Stimulated activated CD4-positive, alpha-beta T cell treated with anti-CD3 and anti-CD28 coated beads, Interleukin-4, amount 100 ng/mL, for 4 hours (primary cell): ENCODE measurements at places on chromosomes 4 and X.

DNA sequence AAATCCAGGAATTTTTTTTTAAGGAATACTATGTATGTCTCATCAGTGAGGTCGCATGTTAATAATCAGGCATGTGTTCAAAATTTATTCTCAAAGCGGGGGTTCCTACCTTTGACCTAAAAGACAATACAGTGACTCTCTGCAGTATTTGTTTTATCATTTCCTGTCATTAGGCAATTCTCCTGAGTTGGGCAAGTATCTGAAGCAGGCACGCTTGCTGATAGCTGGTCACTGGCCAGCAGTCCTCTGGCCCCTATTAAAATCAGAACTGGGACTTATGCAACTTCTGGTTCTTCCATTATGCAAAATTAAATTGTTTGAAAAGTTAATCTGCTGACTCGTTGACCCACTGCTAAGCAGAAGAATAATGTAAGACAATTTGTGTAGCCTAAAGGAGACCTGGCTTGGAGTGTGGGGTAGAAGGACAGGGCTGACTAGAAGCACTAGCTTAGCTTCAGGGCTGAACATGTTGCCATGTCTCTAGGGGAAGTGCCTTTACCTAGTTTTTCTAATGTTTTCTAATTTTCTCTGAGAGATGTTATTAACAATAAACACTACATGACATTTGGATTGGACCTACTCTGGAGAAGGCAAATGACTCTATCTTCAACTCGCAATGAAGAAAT lies 36.0 kb upstream of the GABRA2 start:
- DNase-seq, result no peak

DNA sequence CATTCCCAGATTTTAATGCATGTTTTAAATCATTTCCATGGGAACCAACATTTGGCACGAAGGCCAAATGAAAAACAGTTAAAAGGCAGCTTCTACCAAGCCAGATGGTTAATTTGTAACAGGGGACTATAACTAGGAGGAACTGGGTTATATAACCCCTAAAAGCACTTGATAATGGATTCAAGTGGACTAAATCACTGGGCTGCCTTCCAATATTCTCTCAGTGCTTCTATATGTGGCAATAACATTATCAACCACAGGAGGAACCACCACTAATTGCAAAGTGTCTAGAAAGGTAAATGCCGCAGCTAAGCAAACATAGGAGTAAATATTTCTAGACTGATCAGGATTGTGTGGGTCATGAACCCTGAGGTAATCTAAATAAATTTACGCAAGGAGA lies 391.5 kb downstream of the UBE2NL start:
- no peak for DNase-seq

GRCh38 chr4:139337612-139338011 lies 35.3 kb upstream of the NDUFC1 start:
- DNase-seq, result no peak

DNA sequence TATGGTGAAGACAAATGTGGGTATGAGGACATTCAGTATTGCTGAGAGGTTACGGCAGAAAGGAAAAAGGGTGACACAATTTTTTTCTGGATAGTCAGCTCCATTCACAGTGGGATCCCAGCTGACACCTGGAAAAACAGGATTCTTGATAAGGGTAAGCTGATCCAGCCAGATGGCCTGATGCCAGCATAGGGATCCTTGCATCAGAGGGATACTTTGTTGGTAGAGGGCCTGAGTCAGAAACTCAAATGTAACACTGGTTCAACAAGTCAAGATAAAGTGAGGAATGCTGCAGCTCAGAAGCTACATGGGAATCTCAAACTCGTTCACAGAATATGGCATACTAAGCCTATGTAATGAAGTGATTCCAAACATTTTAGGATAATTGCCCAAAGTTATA lies 726.7 kb downstream of the C4orf33 start:
- DNase-seq, result no peak

- no peak for DNase-seq
Observed at GRCh38 chr4:185437809-185438208, 12.0 kb upstream of the UFSP2 start.

DNA sequence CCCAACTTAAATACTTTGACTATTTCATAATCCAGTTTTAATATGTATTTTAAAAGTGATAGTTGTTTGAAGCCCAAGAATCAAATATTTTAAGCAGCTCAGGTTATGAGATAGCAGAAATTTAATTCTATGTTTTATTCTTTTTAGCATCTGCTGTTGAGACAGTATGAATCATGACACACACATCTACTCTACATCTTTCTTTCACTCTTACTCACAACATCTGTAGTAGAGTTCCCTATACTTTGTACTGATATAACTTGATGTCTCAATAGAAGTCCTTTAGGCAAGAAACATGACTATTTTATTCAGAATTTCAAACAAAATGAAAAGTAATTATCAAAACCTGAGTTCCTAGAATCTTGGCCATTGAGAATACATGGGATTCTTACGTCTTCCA lies 187.9 kb upstream of the GNPDA2 start:
- DNase-seq, result no peak

GRCh38 chr4:47933840-47934239 lies 19.5 kb upstream of the NFXL1 start:
- DNase-seq, result no peak

- DNase-seq, result no peak
Observed at GRCh38 chrX:12370497-12370986, 232.3 kb downstream of the FRMPD4 start.

- no peak for DNase-seq
Observed at GRCh38 chr4:154329939-154330338, 161.7 kb downstream of the DCHS2 start.

GRCh38 chrX:49754233-49754857 lies 58.6 kb upstream of the PAGE1 start:
- peak; percentile 27 for DNase-seq

GRCh38 chr4:127251423-127251822 lies 381.3 kb upstream of the INTU start:
- DNase-seq, result no peak

DNA sequence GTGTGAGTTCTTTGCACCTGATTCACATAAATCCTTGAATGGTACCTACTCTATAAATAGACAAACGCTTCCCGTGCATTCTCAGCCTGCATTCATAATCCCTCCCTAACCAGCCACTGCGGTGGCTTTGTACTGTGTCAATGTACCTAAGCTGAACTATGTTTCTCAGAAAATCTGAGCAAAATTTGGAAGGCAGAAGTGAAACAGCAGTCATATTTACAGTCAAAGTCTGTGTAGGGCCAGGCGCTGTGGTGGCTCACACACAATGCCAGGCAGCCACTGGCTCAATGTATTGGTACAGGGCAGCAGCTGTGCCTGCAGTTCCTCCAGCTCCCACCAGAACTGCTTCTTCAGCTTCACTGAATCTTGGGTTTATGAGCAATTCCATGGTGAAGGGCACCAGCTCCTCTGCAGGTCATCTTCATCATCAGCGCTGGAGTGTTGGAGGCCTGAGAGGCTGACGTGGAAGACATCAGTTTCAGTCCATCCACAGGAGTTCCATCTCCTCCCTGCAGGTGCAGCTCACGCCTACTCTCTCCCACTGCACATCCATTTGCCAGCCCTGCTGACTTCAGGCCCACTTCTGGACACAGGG lies 32.3 kb upstream of the IRF2 start:
- no peak for DNase-seq

GRCh38 chrX:110142096-110142495 lies 139.2 kb downstream of the TMEM164 start:
- no peak for DNase-seq

GRCh38 chr4:158775091-158775651 lies 6.3 kb downstream of the FNIP2 start:
- DNase-seq, result no peak

- no peak for DNase-seq
Observed at GRCh38 chr4:149531861-149532260, 283.8 kb downstream of the IQCM start.

- no peak for DNase-seq
Observed at GRCh38 chr4:71945791-71946190, 86.0 kb upstream of the NPFFR2 start.

GRCh38 chr4:138561906-138562305 lies 319.8 kb upstream of the SLC7A11 start:
- no peak for DNase-seq

- DNase-seq, result no peak
Observed at GRCh38 chrX:13837290-13837745, 20.4 kb upstream of the GPM6B start.

DNA sequence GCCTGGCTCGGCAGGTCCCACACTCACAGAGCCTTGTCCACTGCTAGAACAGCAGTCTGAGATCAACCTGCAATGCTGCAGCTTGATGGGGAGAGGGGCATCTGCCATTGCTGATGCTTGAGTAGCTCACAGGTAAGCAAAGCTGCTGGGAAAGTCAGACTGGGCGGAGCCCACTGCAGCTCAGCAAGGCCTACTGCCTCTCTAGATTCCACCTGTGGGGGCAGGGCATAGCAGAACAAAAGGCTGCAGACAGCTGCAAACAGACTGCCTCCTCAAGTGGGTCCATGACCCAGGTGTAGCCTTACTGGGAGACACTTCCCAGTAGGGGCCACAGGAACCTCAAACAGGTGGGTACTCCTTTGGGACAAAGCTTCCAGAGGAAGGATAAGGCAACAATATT lies 110.6 kb upstream of the ADAMTS3 start:
- no peak for DNase-seq

GRCh38 chr4:166400270-166400894 lies 527.3 kb downstream of the TLL1 start:
- no peak for DNase-seq

GRCh38 chr4:37675587-37676290 lies 10.4 kb downstream of the RELL1 start:
- DNase-seq, result no peak

- no peak for DNase-seq
Observed at GRCh38 chr4:6230827-6231662, 30.7 kb upstream of the JAKMIP1 start.

- DNase-seq, result no peak
Observed at GRCh38 chr4:110007217-110007616, 94.5 kb downstream of the EGF start.

- no peak for DNase-seq
Observed at GRCh38 chr4:40998675-40999358, 215.5 kb downstream of the APBB2 start.

DNA sequence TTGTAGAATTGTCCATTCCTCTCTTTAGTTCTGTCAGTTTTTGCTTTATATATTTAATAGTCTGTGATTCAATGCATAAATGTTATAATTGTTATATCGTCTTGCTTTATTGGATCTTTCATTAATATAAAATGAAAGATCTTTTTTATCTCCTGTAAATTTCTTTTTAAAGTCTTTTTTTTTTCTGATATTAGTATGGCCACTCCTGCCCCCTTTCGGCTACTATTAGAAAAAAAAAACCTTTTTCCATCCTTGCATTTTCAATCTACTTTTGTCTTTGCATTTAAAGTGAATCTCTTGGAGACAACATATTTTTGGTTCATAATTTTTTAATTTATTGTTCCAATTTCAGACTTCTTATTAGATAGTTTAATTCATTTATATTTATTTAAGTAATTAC lies 677.4 kb upstream of the NDST4 start:
- DNase-seq, result no peak

- no peak for DNase-seq
Observed at GRCh38 chr4:62226082-62226481, 1026.0 kb downstream of the ADGRL3 start.

DNA sequence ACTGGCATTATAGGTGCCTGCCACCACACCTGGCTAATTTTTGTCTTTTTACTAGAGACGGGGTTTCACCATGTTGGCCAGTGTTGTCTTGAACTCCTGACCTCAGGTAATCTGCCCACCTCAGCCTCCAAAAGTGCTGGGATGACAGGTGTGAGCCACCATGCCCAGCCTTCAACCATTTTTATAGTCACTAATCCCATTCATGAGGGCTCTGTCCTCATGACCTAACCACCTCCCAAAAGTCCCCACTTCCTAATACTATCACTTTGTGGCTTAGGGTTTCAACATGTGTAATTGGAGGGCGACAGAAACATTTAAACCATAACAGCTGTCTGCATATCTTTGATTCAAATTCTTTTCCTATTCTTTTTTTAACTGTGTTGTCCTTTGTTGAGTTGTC lies 229.6 kb upstream of the AGA start:
- no peak for DNase-seq

GRCh38 chr4:78656968-78657445 lies 105.4 kb downstream of the ANXA3 start:
- no peak for DNase-seq

DNA sequence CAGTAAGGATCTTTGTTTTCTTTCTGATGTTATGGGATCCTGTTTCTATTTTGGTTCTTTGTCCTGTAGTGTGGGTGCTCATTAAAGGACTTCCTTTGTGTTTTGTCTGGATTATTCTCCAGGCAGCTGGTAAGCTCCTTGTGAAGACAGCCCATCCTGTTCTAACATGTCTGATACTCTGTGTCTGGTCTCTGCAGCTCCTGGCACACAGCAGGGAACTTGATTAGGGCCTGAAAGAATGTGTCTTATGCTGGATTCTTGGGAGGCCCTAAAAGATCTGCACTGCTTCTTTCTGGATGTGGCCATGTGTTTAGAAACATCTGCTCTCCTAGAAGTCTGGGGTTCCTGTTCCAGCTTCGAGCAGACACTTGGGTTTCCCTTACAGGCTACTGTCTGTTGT lies 38.1 kb upstream of the ATXN3L start:
- no peak for DNase-seq

DNA sequence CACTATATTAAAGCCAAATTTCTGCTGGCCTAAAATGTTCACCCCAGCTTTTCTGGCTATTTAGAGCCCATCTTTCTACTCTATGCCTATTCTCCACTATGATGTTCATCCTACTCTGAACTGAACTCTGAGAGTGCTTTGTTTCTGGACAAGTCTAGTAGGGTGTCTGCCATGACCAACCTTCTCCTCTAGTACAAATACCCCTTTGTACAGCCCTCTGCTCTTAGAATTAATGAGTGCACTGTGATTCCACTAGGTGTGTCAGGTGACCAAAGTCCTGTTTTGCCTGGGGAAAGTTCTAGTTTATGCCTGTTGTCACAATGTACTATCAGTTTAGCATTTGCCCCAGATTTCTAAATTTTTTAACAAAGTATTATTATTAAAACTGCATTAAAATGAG lies 388.1 kb upstream of the MAD2L1 start:
- DNase-seq, result no peak

- no peak for DNase-seq
Observed at GRCh38 chrX:40544343-40545266, 36.2 kb upstream of the ATP6AP2 start.
